Left lung (tissue), 14 donors: ENCODE measurements at places on chromosomes 5 and 9. TPM values are rescaled to one million over a fixed set of nuclear protein-coding genes. Genes with fewer than 3 reads are reported as not detected.
A peak's percentile ranks its signal among the peaks of the same experiment; 100 is the strongest.

DNA sequence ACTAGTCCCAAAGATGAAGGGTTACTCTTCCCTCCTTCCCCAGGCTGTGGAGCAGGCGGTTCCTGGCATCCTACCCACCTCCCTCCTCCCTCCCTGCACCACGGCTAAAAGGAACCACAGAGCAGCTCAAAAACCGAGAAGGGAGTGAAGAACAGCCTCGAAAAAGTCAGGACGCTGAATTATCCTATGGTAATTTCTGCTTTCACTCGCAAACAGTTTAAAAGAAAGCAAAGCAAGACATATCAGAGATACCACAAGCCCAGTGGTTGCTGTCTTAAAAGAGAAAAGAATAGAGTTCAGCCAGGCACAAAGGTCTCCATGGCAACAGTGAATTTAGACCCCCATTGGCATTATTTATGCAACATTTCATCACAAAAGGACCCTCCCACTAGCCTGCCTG is 315.4 kb downstream of the CTNND2 start:
- no peak for DNase-seq

GRCh38 chr5:394671-395155 is 48.3 kb upstream of the EXOC3 start:
- no peak for DNase-seq

ANKRD20A1 gene
- 1.0 TPM for total RNA-seq

- no peak for DNase-seq
Measured at GRCh38 chr5:14435481-14435880, 146.1 kb upstream of the OTULINL start.

DNA sequence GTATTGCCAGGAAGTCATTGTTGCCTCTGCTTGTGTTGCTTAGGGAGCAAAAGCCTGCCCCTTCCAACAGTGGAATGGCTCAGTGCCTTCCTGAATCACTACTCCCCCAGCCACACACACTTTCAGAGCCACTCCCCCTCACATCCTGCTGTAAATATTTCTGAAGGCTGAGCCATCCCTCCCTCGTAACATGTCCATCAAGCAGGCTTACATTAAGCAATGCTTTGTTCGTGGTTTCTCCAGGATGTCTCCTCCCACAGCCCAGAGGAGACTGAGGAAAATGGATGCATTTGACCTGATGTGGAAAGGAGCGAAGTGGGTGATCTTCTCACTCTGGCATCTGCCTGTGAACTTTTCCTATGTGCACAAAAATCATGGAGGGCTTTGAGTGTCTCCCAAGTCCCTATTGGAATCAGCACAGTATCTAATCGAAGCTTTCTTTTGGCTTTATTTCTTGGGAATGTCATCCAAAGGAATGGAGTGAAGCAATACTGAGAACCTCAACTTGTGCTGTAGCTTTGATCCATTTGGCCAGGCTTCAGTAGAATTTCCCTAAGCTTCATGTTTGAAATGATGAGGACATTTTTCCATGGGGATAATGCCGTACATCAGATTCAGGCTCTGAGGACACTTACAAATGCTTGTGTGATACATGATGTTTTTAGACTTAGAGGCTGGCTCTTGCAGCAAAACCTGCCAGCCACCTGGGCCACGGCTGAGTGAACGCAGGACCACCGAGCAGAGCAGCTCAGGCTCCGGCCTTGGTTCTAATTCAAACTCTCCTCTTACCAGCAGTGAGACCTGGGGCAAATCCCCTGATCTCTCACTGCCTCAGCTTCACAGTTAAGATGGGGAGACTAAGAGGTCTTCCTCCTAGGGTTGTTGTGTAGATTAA is 389.1 kb downstream of the ENC1 start:
- no peak for DNase-seq

RIC1 gene
- 21.5 TPM for total RNA-seq

SPATA31E1 gene
- total RNA-seq: not detected

DNA sequence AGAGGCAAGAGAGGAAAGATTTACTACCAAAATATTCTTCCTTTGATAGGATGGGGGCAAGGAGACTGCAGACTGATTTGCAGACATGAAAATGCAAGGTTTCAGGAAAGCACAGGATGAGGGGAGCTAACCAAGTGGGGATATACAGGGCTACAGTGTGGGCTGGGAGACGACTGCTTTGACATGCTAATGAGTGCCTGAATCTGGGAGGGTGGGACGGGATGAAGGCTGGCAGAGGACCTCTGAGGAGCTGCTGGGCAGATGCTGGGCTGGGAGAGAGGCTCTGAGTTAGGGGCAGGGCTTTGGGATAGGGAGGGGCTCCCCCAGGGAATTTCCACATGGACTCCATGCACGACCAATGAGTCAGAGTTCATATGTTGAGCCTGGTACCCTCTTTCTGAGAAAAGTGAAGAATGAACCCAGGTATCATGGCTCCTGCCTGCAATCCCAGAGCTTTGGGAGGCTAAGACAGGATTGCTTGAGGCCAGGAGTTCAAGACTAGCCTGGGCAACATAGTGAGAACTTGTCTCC is 4.9 kb upstream of the CPLX2 start:
- no peak for DNase-seq

DNA sequence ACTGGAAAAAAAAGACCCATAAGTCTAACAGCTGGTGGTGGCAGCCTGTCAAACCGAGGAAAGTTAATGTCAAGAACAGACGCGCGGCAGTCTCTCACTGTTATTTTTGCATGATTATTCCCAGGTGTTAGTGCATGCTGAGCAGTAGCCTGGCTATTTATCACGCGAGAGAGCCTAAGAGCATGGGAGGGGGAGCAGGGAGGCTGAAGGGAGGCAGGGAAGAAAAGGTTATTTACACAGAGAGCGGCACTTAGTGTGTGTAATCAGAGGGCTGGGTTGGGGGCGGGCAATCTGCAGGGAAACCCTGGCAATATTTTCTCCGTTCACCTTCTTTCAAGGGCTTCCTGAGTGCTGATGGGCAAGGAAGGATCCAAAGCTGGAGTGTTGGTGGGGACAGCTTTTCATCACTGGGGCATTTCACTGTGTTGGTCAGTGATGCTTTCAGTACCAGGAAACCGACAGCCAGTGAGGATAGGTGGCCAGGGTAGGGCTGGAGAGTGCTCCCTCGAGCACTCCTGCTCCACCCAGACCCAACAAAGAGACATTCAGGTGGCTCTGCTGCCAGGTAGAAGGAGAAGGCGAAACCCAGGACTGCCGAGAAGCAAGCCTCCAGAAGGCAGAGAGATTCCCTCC is 39.6 kb downstream of the ZNF608 start:
- no peak for DNase-seq

GRCh38 chr9:38134611-38135237 is 65.7 kb upstream of the SHB start:
- no peak for DNase-seq

- peak; percentile 90 for DNase-seq
Measured at GRCh38 chr5:157912621-157913325, 53.8 kb upstream of the CLINT1 start.

- DNase-seq: no peak
Measured at GRCh38 chr9:109590966-109591365, 92.9 kb upstream of the PTPN3 start.

DNA sequence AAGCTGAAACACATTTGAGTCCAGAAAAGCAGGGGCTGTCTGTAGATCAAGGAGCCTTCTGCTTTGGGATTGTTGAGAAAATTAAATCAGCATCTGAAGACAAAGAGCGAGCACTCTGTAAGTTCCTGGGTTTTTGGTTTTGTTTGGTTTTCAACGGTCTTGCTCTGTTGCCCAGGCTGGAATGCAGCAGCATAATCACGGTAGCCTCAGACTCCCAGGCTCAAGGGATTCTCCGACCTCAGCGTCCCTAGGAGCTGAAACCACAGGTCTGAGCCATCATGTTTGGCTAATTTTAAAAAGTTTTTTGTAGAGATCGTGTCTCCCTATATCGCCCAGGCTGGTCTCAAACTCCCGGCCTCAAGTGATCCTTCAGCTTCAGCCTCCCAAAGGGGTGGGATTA is 266.5 kb upstream of the ADAMTS16 start:
- no peak for DNase-seq

GRCh38 chr5:111472096-111472495 is 40.2 kb downstream of the STARD4 start:
- DNase-seq: no peak

DNA sequence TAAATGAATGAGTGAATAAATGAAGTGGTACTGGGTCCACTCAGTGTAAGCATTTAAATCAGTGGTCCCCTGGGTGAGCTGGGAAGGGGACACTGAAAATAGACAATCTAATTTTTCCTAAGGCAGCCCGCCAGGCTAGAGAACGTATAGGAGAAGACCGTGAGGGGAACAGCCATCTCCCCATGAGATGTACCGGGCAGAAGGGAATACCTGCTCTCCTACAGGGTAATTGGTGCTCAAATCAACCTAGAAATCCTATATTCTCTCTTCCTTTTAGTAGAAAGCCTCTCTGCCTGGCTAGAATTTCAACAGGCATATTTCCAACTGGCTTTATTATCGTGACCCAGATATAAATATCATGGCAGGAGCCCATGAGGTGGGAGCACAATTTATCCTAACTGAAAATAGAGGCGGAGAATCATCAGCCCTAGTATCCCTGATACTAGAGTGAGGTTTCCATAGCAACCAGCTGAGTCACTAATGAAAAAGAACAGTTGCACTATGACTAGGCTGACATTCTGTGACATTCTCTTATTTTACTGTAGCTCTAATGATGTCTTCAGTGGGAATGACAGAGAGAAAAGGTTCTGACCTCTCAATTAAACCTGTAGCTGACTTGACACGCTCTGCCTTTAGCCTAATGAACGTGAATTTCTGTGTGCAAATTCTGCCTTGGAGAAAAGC is 96.5 kb upstream of the CAST start:
- no peak for DNase-seq

SLC34A3 gene
- 0.12 TPM for total RNA-seq

TLR4 gene
- 62.1 TPM for total RNA-seq

DNA sequence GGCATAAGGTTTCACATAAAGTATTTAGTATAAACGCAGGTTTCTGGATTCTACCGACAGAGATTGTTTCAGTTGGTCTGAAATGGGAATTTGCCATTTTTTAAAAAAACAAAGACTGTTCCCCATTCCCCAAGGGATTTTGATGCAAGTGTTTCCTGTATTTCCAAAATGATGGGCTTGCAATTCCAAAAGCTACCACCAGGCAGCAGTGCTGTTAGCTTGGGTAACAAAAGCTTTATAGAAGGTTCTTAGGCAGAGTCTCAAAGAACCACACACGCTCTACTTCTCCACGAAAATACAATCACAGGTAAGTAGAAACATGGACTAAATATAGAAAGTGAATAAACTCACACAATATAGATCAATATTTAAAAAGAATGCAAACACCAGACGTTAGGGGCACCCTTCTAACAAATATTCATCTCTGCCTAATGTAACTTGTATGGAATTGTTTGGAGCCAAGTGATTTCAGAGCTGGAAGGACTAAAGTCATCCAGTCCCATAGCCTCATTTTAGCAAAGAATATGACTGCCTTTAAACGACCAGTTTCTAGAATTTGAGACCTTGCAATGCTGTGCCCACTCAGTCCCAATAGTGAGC is 154.3 kb downstream of the SPOCK1 start:
- DNase-seq: no peak

- no peak for DNase-seq
Measured at GRCh38 chr5:54438620-54439389, 16.7 kb upstream of the HSPB3 start.

DNA sequence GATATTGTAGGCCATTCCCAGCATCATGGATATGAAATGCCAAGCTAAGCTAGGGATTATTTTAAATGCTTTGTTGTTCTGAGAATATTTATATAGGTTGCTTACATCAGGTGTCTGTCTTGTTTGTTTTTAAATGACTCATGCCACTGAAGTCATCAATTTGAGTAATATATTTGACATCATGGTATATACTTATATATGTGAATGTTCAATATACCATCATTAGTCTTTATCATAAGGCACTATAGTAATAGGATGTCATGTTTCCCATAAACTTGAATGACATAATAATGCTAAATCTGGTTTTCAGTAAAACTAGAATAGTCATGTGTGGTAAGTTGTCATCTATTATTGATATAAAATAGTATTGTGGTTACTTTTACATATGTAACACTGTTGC is 13.1 kb downstream of the C9orf85 start:
- DNase-seq: no peak

DNA sequence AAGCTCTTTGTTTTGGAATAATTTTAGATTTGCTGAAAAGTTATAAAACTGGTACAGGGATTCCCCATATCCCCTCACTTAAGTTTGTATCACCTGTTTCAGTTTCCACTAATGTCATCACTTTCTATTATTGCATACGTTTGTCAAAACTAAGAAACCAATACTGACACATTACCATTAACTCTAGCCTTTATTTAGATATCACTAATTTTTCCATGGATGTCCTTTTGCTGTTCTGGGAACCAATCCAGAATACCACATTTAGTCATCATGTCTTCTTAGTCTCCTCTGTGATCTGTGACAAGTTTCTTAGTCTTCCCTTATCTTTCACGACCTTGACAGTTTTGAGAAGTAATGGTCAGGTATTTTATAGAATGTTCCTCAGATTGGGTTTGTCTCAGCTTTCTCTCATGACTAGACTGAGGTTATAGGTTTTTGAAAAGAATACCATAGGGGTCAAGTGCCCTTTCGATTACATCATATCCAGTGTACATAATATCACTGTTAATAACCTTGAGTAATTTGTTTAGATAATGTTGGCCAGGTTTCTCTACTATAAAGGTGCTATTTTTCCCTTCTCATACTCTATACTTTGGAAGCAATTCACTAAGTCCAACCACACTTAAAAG is 51.9 kb upstream of the NMUR2 start:
- DNase-seq: no peak

- DNase-seq: no peak
Measured at GRCh38 chr9:87556039-87556438, 58.4 kb downstream of the DAPK1 start.

- DNase-seq: peak; percentile 49
Measured at GRCh38 chr9:5870691-5871090, 20.0 kb upstream of the MLANA start.

CTSV gene
- 1.1 TPM for total RNA-seq

GRCh38 chr5:1177826-1178528 is 23.4 kb upstream of the SLC6A19 start:
- DNase-seq: peak; percentile 24

DNA sequence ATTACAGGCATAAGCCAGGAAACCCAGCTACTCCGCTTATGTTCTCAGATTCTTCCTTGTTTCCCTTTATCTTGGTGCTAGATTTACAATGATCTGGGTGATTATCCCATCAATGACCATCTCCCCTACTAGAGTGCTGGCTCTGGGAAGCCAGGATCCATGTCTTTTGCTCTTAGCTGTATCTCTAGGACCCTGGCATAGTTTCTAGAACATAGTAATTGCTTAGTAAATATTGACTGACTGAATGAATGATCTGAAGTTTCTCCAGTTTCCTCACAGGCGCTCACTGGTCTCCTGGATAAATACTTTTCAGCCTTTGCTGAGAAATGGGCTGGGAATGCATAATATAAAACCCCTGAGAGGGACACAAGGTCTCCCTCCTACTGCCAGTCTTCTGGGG is 60.0 kb upstream of the KLF9 start:
- DNase-seq: no peak

DNA sequence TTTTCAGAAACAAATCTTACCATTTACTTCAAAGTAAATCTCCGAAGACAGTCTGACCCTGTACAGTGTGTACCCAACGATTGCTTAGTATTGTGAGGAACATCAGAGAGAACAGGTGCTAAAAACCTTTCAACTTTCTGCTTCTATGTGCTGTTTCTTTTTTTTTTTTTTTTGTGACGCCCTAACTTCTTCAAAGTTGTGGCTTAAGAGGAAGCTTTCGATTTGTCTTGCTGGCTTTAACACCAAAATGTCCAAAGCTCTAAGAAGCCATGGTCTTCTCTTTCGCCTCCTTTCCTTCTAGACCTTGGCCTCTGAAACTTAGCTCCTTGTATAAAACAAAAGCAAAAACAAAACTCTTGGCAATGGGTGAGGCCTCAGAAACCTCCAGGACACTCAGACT is 1.2 kb downstream of the TNFSF8 start:
- DNase-seq: no peak

GRCh38 chr9:107929443-107929842 is 439.9 kb upstream of the KLF4 start:
- no peak for DNase-seq
